ENCODE measurements at places on chromosomes 6 and 20.
A peak's percentile ranks its signal among the peaks of the same experiment; 100 is the strongest.

DNA sequence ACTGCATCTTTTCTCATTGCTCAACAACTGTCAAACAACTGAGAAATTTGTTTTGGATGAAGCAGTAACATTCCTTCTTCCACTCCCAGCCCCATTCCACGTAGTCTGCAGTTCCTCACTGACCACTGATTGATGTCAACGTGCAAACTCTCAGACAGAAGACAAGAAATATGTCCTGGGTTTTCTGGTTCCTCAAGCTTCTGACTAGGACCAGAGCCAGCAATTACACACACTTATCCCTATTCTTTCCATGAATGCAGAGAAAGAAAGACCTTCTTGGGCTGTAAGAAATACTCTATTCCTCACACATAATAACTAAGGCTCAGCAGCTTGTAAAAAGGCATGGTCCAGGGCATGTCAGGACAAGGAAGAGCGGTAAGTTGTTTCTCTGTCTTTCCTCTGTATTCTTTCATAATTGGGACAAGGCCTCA, 790.1 kb upstream of the SLC35B3 start:
- DNase-seq: no peak

DNA sequence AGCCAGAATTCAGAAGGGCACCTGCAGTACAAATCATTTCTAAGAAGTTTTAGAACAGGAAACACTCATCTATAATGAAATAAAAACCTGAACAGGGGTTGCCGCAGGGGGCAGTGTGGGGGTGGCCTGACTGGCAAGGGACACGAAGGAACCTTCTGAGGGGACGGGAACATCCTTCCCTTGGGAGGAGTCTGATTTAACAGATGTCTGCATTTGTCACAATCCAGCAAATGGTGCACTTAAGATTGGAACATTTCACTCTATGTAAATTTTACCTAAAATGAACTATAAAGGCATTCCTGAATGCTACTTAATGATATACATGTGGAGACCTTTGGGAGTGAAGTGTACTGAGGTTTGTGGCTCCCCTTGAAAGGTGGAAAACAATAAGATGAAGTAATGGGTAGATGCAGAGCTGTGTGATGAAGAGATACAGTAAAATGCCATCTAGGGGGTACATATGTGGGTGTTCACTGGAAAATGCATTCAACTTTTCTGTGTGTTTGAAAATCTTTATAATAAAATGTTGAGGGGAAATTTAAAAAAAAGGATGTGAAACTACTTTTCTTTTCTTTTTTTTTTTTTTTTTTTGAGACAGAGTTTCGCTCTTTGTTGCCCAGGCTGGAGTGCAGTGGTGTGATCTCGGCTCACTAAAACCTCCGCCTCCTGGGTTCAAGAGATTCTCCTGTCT, 89.5 kb downstream of the SNX5 start:
- peak; percentile 64 for DNase-seq

DNA sequence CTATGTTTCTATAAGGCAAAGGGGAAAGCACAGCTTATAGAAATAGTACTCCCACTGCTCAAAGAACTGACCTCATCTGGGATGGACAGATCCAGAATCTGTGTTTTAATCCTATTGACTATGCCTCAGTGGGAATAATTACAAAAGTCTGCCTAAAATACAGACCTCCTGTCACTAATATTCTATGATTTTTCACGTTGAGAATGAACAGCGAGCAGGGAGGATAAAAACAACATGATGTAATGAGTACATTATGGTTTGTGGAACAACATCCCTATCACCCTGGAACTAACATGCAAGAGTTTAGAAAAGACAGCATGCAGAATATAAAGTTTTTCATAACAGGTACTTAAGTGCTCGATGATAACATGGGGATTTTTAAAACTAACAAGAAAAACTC, 53.9 kb downstream of the EPHA7 start:
- DNase-seq: no peak

- peak; percentile 75 for DNase-seq
Measured at GRCh38 chr6:53651205-53651763, 14.3 kb downstream of the KLHL31 start.

GRCh38 chr6:125587666-125588632, 161.5 kb upstream of the HEY2 start:
- no peak for DNase-seq

DNA sequence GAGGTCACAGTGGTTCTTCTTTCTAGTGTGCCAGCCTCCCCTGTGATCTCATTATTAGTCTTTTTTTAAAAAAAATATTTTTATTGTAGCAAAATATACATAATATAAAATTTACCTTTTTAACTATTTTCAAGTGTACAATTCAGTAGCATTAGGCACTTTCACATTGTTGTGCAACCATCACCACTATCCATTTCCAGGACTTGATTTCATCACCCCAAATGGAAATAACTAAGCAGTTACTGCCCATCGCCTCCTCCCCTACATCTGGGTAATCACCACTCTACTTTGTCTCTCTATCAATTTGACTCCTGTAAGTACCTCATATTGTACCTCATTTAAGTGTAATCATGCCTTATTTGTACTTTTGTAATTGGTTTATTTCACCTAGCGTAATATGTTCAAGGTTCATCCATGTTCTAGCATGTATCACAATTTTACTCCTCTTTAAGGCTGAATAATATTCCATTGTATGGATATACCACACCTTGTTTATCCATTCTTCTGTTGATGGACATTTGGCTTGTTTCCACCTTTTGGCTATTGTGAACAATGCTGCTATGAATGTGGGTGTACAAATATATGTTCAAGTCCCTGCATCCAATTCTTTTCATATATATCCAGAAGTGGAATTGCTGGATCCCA, 68.6 kb upstream of the FYN start:
- no peak for DNase-seq

DNA sequence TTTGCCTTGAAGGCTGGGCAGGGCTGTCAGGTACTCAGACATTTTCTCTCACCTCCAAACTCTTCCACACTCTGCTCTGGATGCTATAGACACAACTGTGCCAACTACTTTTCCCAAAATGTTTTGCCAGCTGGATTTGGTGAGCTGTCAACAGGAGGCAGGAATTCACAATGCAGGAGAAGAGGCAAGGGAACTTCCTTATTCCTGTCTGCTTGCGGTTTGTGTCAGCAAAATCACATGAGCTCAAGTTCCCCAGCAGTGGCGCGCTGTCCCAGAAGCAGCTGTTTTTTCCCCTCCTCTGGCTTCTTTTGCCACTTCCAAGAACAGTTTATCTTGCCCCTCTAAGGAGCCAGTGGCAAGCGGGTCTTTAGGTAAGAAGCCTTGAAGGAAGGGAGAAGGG, 608.2 kb downstream of the PRKN start:
- DNase-seq: no peak

DNA sequence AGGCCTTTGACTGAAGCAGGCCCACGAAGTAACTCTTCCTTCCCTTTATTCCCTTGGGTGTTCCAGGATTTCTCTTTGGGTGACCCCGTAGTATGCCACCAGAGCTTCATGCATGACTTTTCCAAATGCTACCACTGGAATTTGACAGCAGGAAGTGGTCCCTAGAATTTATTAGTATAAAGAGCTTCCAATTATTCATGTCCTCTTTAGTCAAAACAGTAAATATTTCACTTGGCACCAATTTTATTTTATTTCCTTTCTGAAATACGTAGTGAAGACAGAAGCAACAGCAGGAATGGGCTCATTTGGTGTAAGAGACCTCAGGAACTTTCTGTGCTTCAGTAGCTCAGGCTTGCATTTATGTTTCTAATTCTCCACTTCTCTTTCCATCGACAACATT, 151.3 kb downstream of the LCA5 start:
- no peak for DNase-seq

GRCh38 chr6:43375693-43376092, 6.2 kb upstream of the ZNF318 start:
- DNase-seq: no peak

DNA sequence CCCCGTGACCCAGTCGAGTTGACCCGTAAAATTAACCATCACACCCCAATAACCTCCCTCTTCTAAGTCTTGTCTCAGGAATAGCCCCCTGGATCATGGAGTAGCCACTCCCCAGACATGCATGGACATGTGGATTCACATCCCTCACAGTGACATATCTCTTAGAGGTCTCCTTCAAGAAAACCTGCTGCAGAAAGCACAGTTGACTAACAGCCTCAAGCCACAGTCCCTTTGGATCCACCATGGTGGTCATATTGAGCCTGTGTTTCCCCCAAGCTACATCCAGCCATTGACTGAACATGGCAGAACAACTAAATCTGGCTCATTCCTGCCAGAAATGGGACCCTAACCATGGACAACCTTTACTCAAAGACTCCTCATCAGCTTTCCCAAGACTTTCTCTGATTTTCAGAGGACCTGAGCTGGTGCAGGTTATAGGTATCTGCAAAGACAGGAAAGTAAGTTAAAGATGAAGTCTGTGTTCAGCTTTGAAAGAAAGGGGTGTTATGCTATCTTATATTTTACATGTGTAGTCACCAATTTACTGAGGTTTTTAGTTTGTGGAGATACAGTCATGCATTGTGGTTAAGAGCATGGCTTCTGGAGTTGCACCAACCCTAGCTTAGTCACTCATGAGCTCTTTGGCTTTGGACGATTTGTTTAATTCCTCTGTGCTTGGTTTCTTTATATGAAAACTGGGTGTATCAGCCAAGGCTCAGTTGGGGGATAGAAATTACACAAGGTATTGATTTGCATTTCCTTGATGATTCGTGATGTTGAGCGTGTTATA, 219.1 kb downstream of the MYLK4 start:
- no peak for DNase-seq

DNA sequence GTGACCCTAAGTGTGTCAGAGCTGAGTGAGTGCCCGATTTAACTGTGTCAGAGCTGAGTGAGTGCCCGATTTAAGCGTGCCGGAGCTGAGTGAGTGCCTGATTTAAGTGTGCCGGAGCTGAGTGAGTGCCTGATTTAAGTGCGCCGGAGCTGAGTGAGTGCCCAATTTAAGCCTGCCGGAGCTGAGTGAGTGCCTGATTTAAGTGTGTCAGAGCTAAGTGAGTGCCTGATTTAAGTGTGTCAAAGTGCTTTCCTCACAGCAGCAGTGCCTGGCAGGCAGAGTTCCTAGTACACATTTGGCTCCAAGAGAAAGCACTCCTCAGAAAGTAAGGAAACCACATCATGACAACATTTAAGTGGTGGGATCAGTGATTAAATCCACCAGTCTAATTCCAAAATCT, 13.2 kb downstream of the SERAC1 start:
- no peak for DNase-seq

DNA sequence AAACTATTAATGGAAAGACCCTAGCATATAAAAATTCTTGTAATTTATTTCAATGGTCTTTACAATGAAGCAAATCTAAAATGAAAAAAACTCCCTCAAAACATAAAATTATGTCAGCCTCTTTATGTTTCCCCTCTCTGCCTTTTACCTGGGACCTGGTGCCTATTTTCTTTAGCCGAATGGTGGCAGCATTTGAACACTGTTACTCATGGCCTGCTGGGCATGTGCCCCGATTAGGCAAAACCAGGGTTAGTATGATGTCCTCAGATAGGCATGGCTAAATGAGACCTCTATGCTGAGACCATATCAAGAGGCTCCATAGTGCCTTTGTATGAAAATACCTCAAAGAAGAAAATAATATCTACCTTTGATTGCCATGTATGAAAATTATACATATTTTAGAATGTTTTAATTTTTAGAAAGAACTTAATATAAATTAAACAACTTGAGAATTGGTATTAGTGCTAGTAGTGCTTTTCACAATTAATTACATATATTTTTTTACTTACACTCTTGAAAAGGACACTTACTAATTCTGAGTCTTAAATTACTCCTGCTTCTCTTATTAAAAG, 22.5 kb upstream of the C6orf58 start:
- DNase-seq: peak; percentile 40

- DNase-seq: no peak
Measured at GRCh38 chr6:39289490-39289889, 24.7 kb downstream of the KCNK17 start.

GRCh38 chr6:170244721-170245474, 46.0 kb downstream of the DLL1 start:
- DNase-seq: no peak

DNA sequence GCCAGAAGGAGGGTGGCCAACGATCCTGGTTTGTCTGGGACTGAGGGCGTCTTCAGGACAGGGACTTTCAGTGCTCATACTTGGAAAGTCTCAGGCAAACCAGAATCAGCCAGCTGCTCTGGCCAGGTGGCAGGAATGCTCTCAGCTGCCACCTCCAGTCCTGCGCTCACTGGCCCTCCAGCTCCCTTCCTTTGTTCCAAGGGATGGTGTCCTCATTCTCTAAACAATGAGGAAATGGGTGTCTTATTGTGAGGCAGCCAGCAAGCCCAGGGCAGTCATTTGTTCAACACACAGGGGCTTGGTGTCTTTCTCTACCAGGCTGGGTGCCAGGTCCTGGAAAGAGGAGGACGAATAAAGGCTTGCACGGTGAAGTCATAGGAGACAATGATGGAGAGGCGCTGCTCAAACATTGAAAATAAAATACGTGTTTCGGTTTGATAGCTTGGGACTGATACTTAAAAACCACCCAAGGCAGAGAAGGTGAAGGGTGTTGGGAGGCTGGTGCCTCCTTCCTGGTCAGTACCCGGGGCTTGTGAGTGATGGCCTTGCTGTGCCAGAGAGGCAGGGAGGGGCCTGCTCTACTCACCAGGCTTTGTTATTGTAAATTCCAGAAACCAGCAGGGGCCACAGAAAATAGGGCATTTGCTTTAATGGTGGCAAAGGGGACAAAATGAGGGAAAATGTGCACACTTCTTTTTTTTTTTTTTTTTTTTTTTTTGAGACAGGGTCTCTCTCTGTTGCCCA, 11.3 kb upstream of the TMEM181 start:
- DNase-seq: no peak

DNA sequence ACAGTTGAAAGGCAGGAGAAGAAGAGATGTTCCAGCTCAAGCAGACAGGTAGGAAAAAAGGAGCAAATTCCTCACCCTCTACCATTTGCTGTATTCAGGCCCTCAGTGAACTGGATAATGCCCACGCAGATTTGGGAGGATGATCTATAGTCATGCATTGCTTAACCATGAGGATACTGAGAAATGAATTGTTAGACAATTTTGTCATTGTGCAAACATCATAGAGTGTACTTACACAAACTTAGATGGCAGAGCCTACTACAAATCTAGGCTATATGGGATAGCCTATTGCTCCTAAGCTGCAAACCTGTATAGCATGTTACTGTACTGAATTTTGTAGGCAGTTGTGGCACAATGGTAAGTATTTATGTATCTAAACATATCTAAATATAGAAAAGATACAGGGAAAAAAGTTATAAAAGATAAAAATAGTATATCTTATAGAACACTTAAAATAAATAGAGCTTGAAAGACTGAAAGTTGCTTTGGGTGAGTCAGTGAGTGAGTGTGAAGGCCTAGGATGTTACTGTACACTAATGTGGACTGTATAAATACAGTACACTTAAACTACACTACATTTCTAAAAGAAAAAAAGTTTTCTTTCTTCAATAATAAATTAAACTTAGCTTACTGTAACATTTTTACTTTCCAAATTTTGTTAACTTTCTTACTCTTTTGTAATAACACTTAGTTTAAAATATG, 672.3 kb downstream of the UTRN start:
- DNase-seq: no peak
